ENCODE measurements at places on chromosomes 7 and 10. TPM values are rescaled to one million over a fixed set of nuclear protein-coding genes. Genes with fewer than 3 reads are reported as not detected.

DNA sequence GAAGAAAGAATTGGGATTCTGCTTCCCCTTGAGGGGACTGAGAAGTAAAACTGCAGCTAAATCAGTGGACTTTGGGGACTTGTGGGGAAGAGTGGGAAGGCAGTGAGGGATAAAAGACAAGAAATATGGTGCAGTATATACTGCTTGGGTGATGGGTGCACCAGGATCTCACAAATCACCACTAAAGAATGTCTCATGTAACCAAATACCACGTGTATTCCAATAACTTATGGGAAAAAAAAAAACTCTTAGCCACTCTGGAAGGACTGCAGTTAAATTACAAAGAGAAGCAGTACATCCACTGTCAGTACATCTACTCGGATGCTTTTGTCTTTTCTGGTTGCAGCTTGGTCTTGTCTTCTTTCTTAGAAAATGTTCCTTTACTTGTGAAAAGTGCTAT lies 27.4 kb upstream of the GOT1 start:
- no peak overlapping the region for H3K27ac ChIP-seq
- no peak overlapping the region for H3K4me3 ChIP-seq
- no peaks in the 10 kb centered on the region for H3K36me3 ChIP-seq
- no peaks in the 10 kb centered on the region for H3K27me3 ChIP-seq

- no peak overlapping the region for H3K27ac ChIP-seq
- H3K36me3 ChIP-seq = no peaks in the 10 kb centered on the region
- no peak overlapping the region for H3K4me3 ChIP-seq
- H3K27me3 ChIP-seq = no peaks in the 10 kb centered on the region
Measured at GRCh38 chr10:32161586-32161985, 105.4 kb upstream of the KIF5B start.

DNA sequence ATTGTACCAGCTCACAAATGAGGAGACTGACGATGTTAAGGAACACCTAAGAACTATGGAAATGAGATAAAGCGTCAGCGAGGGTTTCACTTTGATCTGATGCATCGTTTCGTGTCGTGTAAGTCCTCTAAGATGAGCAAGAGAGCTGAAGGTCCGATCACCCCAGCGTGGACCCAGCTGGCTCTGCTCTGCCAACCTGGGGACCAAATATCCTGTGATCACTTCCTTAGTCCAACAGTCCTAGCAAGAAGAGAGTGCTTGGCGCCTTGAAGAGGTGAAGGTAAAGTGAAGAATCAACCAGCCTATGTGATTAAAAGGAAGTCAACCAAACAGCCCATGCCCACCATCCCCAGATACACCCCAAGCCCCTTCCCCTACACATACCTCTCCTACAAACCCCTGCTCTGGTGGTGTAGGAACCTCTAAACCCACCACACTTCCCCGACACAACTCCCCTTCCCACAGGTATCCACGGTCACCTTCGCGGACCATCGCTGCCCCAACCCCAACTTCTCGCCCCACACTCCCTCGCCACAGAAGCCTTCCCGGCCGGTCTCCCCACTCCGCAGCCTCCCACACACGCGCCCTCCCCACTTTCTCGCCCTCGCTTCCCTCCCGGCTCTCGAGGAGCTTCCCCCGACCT lies 722 bp downstream of the UPF2 start:
- DNase-seq = peak; percentile 27
- H3K36me3 ChIP-seq = no peaks in the 10 kb centered on the region
- peak overlapping the region; percentile 65 for H3K4me3 ChIP-seq
- H3K27me3 ChIP-seq = no peaks in the 10 kb centered on the region
- H3K27ac ChIP-seq = peak overlapping the region; percentile 86
- H3K4me1 ChIP-seq = no peaks in the 10 kb centered on the region

GRCh38 chr10:5442065-5442989 lies 30.0 kb downstream of the NET1 start:
- no peak overlapping the region for H3K27ac ChIP-seq
- no peaks in the 10 kb centered on the region for H3K4me1 ChIP-seq
- peak; percentile 77 for DNase-seq
- H3K27me3 ChIP-seq = no peaks in the 10 kb centered on the region
- H3K36me3 ChIP-seq = no peaks in the 10 kb centered on the region

GRID2IP gene
- total RNA-seq = 0.77 TPM

SOSTDC1 gene
- 32.1 TPM for total RNA-seq

DNAJB9 gene
- total RNA-seq = 40.0 TPM

MSANTD7 gene
- total RNA-seq = 17.2 TPM

All from lung (tissue), 17 donors.